ENCODE measurements at places on chromosomes 2 and 18.

- no peak for DNase-seq
These were observed 53.5 kb downstream of the VSNL1 start for GRCh38 chr2:17593841-17594491.

GRCh38 chr2:223494496-223494895 is 107.7 kb downstream of the SCG2 start:
- DNase-seq, result no peak

DNA sequence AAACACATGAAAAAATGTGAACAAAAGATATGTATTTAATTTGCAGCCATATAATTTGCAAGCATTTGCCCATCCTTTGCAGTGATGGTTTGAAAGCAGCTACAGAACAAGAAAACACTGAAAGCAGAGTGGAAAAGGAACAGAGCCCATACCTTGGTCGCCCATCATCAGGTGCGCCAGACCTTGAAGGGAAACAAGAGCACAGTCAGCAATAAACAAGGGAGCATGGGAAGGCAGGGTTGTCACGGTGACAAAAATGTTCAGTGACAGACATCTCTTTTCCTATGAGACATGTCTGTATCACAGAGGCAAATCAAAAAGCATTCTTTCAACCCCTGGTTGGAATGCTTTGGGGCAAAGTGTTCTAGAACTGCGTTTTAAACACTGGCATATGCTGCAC is 109.4 kb downstream of the NRXN1 start:
- no peak for DNase-seq

DNA sequence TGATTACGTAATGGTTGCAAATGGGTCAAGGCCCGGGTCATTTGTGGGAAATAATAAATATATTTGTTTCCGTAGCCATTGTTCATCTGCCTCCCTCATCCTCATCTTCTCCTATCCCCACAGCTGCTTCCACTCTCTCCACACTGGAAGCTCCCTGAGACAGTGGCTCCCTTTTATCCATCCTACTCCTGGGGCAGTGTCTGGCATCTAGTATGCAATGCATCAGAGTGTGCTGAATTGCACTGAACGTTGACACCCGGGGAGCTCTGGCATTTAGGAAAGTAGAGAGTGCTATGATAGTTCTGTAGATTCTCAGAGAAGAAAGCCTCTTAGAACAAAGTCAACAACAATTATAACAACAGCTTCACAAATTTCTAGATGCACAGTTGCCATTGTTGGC is 45.5 kb upstream of the NAB1 start:
- no peak for DNase-seq

- no peak for DNase-seq
These were observed 183.5 kb downstream of the AGAP1 start for GRCh38 chr2:235677276-235677788.

GRCh38 chr2:190333928-190334327 is 9.5 kb upstream of the INPP1 start:
- DNase-seq, result no peak

GRCh38 chr2:237604960-237605359 is 14.4 kb upstream of the RAB17 start:
- no peak for DNase-seq

DNA sequence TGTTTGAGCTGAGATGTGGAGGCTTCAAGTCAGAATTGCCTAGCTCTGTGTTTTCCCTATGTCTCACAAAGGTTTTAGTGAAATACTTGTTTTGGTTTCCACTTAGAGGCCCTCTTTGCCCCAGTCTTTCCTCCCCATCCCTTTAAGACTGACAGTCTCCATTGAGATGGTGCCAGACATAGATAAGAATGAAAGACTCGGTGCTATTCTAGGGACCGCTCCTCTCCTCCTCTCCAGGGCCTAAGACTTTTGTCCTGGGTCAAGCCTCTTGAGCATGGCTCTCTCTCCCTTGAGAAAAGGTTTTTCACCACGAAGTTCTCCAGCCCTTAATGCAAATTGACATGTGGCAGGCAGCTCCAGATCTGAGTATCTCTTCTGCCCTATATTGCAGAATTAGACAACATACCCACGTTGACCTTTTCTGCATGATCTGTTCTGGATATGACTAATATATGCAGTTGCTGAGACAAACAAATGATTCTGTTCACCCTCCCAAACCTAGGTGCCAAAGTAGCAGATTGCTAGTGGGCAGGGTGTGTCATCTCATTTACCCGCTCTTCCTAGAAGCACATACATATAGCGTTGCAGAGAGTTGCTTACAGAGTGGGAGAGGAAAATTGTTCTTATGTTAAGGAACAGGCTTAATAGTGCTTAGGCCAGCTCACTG is 47.5 kb upstream of the ACSL3 start:
- DNase-seq, result no peak

GRCh38 chr2:152560166-152560565 is 157.1 kb downstream of the PRPF40A start:
- no peak for DNase-seq

DNA sequence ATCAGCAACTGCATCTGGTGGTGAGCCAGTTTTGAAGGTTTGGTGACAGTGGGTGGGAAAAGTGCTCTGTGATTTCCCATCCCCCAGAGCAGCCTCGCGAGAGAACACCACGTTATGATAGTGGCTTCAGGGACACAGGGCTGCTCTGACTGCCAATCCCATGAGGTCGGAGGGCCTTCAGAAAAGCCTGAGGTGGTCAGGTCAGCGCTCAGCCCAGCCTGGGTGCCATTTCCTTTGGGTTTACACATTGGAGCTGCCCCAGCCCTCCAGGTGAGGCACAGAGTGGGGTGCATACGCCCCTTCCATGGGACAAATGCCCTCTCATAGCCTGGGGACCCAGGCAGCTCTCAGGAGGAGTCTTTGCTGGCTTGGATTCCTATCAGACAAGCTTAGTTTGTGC is 126.8 kb downstream of the KCTD1 start:
- DNase-seq, result no peak

DNA sequence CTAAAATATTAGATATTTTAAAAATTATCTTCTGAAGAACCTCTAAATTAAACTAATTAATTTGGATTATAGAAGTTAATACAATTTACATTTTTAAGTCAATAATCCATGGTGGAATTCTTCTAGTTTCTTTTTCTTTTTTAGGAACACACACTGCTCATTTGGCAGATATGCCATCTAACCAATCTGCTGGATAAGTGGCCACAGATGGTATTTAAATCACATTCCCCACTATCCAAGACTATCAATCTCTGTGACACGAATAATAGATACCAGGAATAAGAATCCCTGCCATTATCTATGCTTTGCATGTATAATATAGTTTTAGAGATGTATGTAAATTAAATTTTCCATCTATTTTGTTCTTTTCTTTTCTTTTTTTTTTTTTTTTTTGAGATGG is 58.5 kb downstream of the CABYR start:
- no peak for DNase-seq

GRCh38 chr2:205836477-205837221 is 154.3 kb downstream of the NRP2 start:
- DNase-seq, result no peak

DNA sequence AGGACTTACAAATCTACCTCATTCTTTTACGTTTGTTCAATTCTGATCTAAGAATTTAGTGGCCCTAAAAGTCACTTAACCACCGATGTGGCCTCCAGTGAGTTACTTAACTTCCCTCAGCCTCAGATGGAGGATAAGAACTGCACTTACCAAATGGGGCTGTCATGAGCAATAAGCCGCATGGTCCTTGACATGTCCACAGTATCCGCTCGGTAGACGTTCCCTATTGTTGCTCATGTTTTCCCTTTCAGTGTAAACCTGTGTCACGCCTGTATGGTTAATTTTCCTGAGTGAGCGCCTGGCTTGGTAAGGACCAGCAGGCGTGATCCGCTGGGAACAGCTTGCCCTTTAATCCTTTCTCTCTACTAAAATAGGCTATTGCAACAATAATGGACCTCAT is 20.3 kb downstream of the SEC11C start:
- DNase-seq, result no peak

- DNase-seq, result no peak
These were observed 30.7 kb downstream of the IGFBP5 start for GRCh38 chr2:216664593-216665034.

GRCh38 chr2:174546519-174547506 is 50.8 kb downstream of the WIPF1 start:
- DNase-seq, result no peak

GRCh38 chr2:133421516-133422324 is 146.5 kb downstream of the NCKAP5 start:
- DNase-seq, result no peak

GRCh38 chr2:162798407-162798806 is 40.2 kb downstream of the KCNH7 start:
- DNase-seq, result no peak

- no peak for DNase-seq
These were observed 6.3 kb upstream of the HS6ST1 start for GRCh38 chr2:128324897-128325410.

- no peak for DNase-seq
These were observed 675 bp downstream of the GEMIN6 start for GRCh38 chr2:38778687-38779082.

DNA sequence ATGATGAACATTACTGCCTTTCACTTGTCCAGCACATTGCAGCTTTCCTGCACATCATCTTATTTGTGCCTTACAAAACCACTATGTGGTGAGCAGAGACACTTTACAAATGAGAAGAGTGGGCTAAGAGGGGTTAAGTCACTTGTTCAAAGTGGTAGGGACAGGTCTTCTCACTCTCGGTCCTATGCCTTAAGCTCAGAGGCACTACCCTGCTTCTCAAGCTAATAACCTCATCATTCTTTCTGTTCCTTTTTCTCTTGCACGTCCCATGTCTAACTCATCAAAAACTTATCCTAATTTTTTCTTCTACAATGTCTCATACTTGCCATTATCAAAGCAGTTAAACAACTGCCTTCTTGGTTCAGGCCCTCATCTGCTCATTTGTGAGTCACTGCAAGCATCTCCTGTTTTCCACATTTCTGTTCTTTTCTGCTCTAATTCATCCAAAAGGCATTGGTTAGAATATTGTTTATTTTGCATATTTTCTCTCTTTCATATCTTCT is 21.9 kb upstream of the NCOA1 start:
- no peak for DNase-seq

- DNase-seq, result no peak
These were observed 34.5 kb downstream of the ADCYAP1 start for GRCh38 chr18:939166-939565.

DNA sequence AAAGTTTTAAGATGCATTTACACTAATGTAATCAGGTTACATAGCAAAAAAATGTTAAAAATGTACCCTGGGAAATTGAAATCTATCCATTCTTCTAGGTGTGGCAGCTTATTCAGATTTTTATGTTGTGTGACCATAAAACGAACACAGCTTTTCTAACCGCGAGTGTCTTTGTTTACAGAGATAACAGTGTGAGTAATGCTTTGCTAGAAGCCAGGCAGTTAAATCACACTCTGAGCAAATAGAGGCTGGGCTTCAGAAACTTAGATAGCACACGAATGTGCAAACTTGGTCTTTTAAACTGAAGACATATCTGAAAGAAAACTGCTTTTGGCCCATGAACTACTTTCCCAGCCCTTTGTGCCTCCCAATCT is 116.1 kb downstream of the SPTBN1 start:
- DNase-seq, result no peak

GRCh38 chr18:58975781-58976180 is 111.1 kb downstream of the ZNF532 start:
- DNase-seq, result no peak

GRCh38 chr2:129667577-129667976 is 311.9 kb upstream of the RAB6C start:
- no peak for DNase-seq

- no peak for DNase-seq
These were observed 211.4 kb downstream of the KLHL29 start for GRCh38 chr2:23596316-23596885.

DNA sequence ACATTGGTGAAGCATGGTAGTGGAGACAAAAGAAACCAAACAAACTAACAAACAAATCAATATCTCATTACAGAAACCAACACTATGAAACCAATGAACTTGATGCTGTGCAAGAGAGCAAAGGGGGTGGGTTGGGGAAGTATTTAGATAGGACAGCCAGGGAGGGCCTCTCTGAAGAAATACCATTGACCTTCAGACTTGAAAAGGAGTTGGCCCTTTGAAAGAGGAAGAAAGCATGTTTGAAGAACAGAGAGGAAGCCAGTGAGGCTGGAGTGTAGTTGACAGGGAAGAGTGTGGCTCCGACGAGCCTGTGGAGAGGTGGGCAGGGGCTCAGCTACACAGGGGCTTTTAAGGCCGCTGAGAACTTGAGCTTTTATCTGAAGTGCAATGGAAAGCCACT is 151.0 kb upstream of the GATA6 start:
- no peak for DNase-seq

GRCh38 chr2:227325839-227326195 is 766 bp downstream of the MFF start:
- DNase-seq, result no peak

DNA sequence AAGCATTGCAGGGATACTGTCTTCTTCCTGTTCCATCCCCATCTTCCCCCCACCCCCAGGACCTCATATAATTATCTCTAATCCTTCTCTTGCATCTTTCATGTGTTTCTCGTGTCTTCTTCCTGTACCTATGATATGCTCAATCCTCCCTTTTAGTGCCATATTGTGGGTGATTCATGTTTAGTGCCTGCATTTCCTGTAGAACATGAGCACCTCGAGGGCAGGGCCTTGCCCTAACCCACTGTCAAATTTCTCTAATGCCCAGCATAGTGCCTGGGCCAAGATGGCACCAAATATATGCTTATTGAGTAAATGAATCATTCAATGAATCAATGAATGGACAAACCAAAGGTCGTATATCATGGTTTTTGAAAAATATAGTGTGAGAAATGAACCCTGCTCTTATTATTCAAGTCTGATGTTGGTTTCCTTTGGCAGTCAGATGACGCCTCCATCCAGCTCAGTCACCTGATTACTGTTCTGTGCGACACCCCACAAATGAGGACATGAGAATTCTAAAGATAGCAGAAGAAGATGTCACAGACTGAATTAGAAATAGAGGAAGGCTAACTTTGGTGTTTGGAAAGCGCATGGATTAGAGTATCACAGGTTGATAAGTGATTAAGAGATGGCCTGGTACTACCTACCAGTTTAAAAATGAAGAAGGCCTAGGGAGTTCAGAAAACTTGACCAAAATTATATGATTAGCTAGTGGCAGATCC is 278.4 kb downstream of the PRKCE start:
- no peak for DNase-seq

Measured in stimulated activated CD4-positive, alpha-beta T cell treated with anti-CD3 and anti-CD28 coated beads, TNF-alpha, amount 100 ng/mL, for 1 hour (primary cell).